ENCODE measurements at places on chromosomes 2 and 18.
A peak's percentile ranks its signal among the peaks of the same experiment; 100 is the strongest.

- no peak for DNase-seq
These were observed 344.8 kb downstream of the TGIF1 start for GRCh38 chr18:3794537-3795348.

GRCh38 chr2:98710734-98711133, 20.2 kb downstream of the MGAT4A start:
- DNase-seq: no peak

GRCh38 chr2:112046231-112046630, 8.8 kb upstream of the TMEM87B start:
- DNase-seq: no peak

DNA sequence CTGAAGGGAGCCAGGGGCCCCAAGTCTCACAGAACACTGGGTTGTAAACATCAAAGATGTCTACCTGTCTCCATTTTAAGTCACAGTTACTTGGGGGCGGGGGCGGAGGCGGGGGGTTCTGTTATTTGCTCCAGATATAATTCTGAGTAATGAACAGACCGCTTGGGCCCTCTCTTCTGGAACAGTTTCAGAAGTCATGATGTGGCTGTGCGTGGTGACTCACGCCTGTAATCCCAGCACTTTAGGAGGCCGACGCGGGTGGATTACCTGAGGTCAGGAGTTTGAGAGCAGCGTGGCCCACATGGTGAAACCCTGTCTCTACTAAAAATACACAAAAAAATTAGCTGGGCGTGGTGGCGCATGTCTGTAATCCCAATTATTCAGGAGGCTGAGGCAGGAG, 157.9 kb upstream of the APCDD1 start:
- DNase-seq: no peak

DNA sequence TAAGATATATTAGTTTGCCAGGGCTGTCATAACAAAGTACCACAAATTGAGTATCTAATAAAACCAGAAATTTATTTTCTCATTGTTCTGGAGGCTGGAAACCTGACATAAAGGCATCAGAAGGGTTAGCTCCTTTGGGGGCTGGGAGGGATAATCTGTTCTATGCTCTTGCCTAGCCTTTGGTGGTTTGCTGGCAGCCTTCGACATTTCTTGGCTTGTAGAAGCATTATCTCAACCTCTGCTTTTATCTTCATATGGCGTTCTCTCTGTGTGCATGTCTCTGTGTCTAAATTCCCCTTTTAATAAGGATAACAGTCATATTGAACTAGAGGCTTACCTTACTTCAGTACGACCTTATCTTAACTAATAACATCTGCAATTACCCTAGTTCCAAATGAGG, 22.8 kb upstream of the NT5C1B start:
- no peak for DNase-seq

DNA sequence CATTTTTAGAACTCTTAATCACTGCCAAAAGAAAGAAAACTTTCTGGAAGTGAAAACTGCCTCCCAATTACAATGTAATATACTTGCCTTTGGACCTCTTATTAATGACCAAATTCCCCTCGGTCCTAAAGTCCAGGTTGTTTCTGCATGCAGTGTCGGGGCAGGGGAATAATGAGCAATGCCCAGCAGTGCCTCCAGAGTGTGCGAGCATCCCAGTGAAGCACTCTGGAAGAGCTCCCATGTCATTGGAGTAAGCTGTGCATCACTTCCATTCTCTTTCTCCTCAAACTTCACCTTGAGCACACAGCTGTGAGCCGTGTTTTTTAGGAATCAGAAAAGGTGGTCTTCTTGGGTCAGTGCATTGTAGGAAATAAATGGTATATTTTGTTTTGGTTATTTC, 107.1 kb downstream of the SH3RF3 start:
- DNase-seq: no peak

GRCh38 chr18:354471-354870, 86.6 kb upstream of the THOC1 start:
- no peak for DNase-seq

- no peak for DNase-seq
These were observed 189.9 kb downstream of the INO80D start for GRCh38 chr2:205895981-205896655.

DNA sequence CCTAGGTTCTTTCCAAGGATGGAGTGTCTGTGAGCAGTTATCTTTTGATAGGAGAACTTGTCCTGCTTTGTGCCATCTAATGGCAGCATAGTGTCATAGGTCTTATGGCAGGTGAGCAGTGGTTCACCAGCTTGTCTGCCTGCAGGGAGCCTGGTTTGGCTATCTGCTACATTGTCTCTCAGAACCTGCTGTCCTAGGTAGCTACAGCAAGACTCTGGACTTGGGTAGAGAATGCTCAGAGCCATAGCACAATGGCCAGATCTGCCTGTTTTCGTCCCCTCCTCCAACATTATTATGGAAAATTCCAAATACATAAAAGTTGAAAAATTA, 28.3 kb downstream of the AGFG1 start:
- DNase-seq: no peak

GRCh38 chr18:62741584-62741983, 26.2 kb downstream of the PHLPP1 start:
- DNase-seq: no peak

GRCh38 chr2:19158211-19158610, 200.2 kb downstream of the OSR1 start:
- no peak for DNase-seq

- DNase-seq: no peak
These were observed 119.9 kb downstream of the HNMT start for GRCh38 chr2:138084206-138084605.

GRCh38 chr2:30272761-30273573, 41.6 kb downstream of the LBH start:
- peak; percentile 89 for DNase-seq

DNA sequence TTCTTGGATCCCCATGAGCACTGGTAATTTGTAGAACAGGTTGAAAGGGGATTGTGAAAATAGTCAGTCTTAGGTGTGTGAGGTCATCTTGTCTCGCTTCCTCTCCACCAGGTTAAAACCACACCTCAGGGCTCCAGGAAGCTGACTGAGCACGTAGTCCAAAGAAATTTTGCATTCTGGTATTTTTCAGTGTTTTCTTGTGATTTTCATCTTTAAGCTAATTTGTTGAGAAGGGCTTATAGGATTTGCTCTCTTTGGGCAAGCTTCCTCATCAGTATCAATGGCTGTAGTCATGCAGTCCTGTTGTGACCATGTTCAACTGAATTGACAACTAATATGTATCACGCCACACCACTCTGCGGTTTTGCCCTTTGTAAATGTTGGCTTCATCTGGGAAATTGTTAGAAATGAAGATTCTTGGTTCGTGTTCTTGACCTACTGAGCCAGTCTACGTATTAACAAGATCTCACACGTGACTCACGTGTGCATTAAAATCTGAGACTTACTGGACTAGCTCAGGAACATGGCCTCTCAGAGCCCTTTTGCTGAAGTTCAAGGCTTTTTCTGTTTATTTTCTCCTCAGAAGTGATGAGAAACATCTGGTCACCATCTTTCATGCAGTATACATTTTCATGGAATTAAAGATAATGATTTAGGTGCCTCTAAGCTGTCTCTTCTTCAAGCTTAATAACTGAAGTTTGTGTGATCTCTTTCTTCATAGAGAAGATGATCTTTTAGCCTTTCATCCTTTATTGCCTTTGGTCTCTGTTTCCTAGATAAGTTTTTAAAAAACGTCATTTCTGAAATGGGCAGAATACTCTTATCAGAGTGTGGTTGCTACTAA, 32.8 kb downstream of the FMNL2 start:
- DNase-seq: no peak

DNA sequence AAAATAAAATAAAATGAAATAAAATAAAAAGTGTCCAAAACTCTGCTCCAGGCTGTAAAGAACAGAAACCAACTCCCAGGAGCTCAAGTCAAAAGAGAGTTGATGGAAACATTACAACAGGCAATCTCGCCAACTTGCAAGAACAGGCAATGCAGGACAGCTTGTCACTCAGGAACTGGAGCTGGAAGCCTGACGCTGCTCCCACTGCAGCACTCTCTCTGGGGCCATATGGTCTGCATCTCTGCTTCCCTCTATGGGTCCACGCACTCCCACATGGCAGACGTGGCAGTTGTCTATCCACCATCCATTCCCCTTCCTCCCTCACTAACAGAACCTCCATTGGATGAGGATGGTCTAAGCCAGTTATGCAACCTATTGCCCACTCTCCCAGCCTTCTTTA, 23.3 kb upstream of the ARPC2 start:
- no peak for DNase-seq

- DNase-seq: no peak
These were observed 274.0 kb downstream of the CAMKMT start for GRCh38 chr2:44635725-44636124.

GRCh38 chr18:61554117-61554776, 221.0 kb downstream of the CDH20 start:
- DNase-seq: no peak

DNA sequence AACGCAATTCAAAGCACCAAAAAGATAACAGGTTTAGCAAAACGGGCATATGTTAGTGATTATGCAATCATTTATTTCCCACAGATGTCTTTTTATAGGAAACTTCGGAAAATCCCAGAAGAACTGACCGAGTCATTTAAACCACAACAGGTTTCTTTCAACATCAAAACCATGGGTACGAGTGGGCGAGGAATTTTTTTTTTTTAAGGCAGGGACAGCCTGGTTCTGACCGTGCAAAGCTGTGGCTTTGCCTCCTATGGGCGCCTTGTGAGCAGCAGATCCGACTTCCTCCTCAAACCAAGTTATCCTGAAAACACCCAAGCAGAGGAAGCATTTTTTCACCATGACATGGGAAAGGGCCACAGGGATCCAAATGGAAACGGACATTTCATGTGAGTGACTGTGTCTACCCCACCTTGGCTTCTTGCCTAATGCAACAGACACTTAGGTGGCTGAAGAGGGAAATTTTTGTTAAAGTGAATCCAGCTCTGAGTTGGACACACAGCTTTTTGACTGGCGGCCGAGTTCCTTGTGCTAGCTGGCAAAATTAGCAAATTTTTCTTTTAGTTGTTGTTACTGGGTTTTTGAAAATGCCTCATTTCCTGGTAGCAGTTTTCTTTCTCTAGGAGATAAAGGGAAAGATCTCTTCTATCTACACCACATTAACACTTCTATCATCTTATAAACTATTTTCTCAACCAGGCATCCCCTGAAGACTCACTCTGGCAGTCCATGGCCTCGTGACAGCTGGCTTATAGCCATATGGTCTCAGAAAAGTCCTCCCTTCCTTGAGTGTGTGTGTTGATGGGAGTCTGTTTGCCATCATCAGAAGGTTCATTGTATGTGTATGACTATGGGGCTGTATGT, 487.4 kb upstream of the ZEB2 start:
- peak; percentile 94 for DNase-seq

DNA sequence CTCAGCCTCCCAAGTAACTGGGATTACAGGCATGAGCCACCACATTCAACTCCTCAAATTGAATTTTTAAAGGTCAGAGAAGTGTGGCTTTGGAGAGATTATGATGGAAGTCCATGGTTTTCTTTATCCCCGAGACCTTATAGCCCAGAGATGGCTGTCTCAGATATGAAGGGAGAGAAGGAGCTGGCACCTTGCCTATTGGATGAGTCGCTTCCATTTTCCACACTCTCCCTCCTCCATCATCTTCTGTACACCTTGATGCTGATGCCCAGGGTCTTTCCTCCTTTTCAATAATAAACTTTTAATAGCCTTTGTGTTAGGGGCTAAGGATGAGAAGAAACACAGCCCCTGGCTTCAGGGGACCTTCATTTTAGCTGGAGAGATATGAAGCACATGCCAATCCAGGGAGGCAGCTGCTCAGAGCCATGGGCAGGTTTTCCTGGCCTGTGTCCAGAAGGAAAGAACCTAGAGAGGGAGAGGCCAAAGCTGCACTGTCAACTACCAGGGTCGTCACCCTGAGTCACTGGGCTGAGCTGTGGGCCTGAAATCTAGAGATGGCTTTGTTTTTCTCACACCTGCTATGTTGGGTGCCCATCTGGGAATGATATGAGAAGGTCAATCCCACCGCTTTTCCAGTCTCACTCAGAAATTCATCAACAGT, 146.0 kb upstream of the SERTAD2 start:
- DNase-seq: no peak

GRCh38 chr18:52667463-52668065, 327.6 kb downstream of the DCC start:
- no peak for DNase-seq

DNA sequence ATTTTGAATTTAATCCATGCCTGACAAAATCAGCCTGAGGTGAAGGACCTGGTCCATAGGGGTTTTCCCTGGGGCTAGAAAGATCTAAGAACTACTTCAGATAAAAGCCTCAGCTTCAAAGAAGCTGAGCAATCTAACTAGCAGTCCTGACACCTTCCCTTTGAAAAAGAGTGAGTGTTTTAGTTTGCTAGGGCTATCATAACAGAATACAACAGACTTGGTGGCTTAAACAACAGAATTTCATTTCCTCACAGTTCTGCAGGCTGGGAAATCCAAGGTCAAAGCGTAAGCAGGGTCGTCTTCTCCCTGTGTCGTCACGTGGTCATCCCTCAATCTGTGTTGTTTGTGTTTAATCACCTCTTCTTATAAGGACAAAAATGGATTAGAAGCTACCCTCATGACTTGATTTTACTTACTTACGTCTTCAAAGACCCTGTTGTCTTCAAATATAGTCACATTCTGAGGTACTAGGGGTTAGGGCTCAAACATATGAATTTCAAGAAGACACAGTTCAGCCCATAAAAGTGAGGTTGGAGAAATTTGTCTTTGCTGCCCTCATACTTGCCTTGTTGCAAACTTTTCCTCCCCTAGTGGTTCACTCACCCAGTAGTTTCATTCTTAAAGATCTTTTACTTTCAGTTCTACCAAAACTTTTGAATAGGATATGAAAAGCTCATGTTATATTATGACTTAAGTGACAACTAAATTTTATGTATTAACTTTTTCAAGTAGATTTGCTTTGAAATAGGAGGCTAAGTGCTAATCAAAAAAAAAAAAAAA, 673.8 kb downstream of the ARHGAP15 start:
- DNase-seq: no peak

DNA sequence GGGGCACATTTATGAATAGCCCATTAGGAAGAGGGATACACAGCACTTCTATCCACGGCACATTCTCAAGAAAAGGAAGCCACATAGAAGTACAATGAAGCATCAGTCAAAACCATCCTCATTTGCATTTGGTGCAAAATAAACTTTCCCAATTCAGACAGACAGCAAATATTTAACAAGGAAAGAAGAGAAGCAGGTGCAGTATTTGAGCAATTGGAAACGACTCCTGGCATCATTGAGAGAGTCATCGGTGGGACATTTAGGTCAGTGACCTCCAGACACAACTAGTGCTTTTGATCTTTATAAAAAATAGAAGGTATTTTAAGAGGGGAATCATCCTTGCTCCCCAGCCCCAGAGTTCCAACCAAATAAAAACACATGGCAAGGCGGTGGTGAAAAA, 118.0 kb downstream of the MREG start:
- DNase-seq: no peak

- DNase-seq: no peak
These were observed 113.2 kb upstream of the DLX2 start for GRCh38 chr2:172215936-172216335.

GRCh38 chr18:49510393-49511115, 23.5 kb upstream of the C18orf32 start:
- DNase-seq: no peak

GRCh38 chr2:64244037-64244416, 99.8 kb upstream of the PELI1 start:
- DNase-seq: no peak

GRCh38 chr18:5974696-5975095, 79.4 kb upstream of the TMEM200C start:
- no peak for DNase-seq

- no peak for DNase-seq
These were observed 41.1 kb downstream of the CDCA7 start for GRCh38 chr2:173395567-173396351.

- no peak for DNase-seq
These were observed 20.6 kb downstream of the LRRFIP1 start for GRCh38 chr2:237648016-237648381.

- DNase-seq: no peak
These were observed 386.7 kb downstream of the TGIF1 start for GRCh38 chr18:3836483-3837335.

Data from SJSA1 (cell line).